ENCODE measurements at places on chromosomes 2 and 18.

GRCh38 chr2:26629346-26629630 lies 11.9 kb downstream of the CIB4 start:
- no peak for DNase-seq

DNA sequence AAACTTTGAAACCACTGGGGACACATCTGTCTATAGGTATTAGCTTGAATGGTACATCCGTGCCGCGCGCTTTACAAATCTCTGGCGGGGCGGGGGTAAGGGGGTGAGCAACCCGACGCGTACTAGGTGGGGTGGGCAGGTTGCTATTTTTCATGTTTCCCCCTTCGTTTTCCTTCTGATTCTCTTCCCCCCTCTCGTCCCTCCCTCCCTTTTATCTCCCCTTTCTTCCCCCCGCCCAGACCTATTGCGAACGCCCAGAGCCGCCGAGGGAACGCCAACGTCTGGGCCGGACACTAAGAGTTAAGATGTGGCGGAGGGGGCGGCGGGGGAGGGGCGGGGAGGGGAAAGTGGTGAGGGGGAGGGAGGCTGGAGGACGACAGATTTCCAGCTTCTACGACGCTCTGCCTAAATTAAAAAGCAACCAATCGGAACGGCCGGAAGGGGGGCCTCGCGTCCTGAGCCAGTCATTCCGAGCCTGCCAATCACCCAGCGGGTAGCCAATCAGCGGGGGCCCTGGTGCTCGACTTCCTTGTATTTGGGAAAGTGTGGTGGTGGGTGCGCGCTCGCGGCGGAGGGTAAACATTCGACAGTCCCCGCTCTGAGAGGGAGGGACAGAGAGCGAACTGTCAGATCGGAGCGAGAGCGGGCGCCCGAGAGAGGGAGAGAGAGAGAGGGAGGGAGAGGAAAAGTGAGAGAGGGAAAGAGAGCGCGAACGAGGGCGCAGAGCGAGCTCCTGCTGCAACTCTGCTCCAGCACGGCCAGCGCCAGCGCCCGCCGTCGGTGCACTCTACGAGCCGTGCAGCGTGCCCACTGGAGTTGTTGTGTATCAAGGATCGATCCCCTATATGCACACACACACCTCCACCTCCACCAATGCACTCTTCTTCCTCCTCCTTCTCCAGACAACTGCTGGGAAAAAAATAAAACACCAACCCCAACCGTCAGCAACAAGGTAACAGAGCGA lies at the start of gene POU3F3:
Gene POU3F3, plus strand, starts transcription at position 582 of the 964 bp plus-strand sequence. CDS start 1,396 bp downstream, outside the sequence.
- DNase-seq, result peak; percentile 33

DNA sequence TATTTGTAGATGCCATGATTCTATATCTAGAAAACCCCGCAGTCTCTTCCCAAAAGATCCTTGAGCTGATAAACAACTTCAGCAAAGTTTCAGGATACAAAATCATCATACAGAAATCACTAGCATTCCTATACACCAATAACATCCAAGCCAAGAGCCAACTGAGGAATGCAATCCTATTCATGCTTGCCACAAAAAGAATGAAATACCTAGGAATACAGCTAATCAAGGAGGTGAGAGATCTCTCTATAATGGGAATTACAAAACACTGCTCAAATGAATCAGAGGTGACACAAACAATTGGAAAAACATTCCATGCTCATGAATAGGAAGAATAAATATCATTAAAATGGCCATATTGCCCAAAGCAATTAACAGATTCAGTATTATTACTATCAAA lies 551.4 kb upstream of the SLC39A10 start:
- no peak for DNase-seq

GRCh38 chr2:216649574-216649973 lies 16.4 kb downstream of the IGFBP2 start:
- DNase-seq, result no peak

DNA sequence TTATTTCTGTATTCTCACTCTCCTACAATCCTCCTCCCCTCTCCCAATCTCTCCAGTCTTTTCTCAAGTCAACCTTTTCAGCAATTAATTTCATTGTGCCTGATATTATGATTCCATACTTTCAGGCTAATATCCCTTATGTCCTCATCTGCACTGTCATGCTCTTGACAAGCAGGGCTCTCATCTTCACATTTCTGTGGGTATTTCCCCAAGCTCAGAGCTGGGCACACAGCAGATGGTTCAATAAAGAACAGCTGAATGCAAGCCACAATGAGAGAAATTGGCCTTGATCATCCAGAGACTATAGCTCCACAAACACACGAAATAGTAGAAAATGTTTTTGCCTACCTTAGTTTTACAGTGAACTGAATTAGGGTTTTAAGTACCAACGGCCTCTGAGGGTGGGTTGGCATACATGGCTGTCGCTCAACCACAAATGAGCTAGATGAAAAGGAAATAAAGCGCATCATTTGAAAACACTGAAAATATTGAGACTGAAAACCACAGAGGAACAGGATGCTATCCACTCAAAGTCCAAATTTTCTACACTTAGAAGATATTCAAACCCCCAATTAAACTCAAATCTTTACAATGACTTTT lies 47.5 kb upstream of the STAT1 start:
- DNase-seq, result no peak

GRCh38 chr2:71846072-71846471 lies 301.6 kb downstream of the CYP26B1 start:
- DNase-seq, result no peak

DNA sequence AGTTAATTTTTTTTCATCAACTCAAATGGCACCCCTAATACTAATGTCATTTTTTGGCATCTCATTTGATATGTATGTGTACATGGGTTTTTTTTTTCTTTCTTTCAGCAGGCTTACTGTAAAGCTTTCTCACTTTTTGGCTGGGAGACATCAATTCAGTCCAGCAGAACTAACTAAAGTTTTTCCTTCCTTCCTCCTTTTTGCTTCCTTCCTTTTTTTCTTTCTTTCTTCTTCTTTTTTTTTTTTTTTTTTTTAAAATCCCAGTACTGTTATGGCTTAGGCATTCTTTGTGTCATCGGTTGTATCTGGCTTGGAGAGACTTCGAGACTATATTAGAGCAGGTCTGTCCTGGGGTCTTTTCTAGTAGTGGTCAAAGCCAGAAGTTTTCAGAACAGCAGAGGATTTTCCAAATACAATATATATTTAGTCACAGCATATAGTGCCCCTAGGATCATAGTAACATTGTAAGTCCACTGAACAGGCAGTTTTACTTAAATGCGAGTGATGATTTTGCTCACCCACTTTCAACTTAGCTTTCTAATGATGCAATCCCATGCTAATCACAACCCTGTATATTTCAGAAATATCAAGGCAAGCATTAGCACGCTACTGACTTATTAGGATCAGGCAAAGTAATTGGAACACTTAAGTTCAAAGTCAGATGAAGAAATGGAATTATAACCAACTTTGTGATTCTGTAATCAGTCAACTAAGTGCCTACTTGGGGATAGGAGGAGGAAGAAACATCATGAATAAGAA lies 4.0 kb downstream of the KLHL29 start:
- no peak for DNase-seq

- no peak for DNase-seq
Observed at GRCh38 chr18:22337306-22337705, 80.4 kb downstream of the CTAGE1 start.

DNA sequence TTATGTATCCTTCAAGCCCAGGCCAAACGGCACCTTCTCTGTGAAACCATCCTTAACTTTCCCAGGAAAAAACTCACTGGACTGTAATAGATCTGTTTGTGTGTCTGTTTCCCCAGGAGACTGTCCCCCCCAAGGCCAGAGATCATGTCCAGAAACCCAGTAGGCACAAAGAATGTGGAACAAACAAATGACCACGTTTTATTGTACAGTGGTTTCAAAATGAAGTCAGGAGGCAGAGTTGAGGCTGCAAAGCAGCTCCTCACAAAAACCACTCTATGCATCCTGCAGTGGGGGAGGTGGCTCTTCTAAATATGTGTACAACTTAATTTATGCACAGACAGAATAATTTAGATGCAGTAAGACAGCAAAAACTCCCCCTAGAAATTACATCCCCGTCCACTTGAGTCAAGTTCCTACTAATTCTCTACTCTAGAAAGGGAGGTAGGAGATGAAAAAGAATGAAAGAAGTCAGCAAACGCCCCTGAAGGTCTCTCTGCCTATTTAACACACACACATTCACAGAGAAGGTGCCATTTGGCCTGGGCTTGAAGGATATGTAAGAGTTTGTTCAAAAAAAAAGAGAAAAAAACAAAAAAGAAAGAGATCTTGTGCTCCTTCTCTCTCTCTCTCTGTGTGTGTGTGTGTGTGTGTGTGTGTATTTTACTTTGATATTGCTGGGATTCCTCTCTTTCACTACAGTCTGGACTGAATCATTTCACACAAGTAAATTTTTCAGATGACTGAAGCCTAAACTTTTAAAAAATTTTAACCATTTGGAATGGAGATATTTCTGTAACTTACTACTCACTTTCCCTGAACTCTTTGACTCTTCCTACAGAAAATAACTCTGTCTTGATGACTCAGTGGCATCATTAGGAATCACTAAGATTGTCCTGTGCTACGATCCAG lies 19.5 kb downstream of the BCL2 start:
- no peak for DNase-seq

GRCh38 chr18:61955644-61956043 lies 62.8 kb upstream of the RNF152 start:
- DNase-seq, result peak; percentile 66

DNA sequence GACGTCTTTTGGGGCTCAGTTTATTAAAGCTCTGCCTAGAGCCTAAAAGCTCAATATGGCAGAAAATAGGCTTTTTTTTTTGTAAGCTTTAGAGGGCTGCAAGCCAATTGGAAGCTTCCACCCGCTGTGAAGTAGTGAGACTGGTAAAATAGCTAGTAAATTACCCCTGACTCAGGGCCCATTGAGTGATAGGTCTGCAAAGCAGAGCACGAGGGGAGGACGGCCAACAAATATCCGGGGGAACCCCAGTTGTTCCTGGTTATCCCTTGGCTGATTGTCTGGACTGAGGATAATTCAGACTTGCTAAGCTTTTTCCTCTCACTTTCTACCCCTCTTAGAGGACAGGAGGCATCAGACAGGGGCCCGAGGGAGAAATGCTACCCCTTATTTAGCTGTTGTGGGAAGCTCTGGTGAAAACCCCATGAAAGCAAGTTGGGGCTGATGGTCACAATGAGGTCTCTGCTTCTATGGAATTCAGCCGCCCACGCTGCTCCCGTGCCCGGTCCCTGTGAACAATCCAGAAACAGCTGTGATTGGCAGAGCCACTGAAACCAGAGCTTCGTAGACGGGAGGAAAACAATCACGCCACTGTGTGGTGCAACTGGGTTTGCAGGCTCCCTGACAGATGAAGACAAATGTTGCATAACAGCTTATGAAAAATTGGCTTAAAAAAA lies 141.9 kb upstream of the LGALSL start:
- peak; percentile 45 for DNase-seq
